ENCODE measurements at places on chromosomes 13 and 19.

- DNase-seq, result no peak
These were observed 38.6 kb upstream of the LAMP1 start for GRCh38 chr13:113258321-113259054.

GRCh38 chr13:106573868-106574267, 5.9 kb upstream of the ARGLU1 start:
- no peak for DNase-seq

DNA sequence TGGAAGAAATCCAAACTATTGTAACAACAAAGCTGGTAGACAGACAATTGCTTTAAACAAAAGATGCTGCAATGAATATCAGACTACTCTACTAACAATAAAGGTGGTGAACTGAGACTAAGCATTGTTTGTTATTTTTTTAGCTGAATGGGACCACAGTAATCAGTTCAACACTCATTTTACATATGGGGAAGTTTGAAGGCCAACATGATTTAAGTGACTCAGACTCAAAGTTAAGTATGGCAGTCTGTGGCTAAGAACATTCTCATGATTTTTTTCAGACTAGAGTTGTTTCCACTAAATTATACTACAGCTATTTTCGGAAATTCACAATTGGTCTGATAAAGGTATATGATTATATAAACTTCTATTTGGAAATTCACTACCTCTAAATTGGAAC, 10.4 kb downstream of the EXOSC8 start:
- DNase-seq, result no peak

GRCh38 chr19:55490478-55491432, 2.5 kb downstream of the SSC5D start:
- no peak for DNase-seq

- DNase-seq, result no peak
These were observed 89.3 kb downstream of the MIPEP start for GRCh38 chr13:23799945-23800344.

DNA sequence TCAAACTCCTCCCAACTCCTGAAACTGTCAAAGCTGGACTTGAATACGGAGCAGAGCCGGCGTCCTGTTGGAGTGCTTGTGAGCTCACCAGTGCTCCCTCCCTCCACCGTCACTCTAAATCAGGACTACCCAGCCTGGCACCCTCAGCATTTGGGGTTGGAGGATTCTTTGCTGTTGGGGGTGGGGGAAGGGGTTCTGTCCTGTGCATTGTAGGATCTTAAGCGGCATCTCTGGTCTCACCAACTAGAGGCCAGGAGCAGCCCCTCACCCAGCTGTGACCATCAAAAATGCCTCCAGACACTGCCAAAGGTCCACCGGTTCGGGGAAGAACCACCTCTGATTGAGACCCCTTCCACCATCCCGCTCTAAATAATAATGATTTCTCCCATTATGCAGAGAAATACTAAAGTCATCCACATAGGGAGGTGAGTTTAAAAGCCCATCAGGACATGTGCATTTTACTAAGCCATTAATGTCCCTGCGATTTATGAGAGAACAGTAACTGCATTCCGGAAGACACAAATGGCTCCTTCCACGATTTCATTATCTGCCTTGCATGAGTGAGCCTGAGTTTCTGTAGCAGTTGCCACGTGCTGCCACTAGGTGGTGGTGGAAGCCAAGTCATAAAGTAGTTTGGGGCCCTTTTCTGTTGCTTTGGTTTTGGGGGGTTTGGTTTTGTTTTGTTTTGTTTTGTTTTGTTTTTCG, 16.1 kb upstream of the USP29 start:
- DNase-seq, result peak; percentile 5

GRCh38 chr19:18519962-18520847, 1.7 kb downstream of the ELL start:
- DNase-seq, result peak; percentile 29

- DNase-seq, result no peak
These were observed 57.8 kb downstream of the COG3 start for GRCh38 chr13:45522571-45522970.

DNA sequence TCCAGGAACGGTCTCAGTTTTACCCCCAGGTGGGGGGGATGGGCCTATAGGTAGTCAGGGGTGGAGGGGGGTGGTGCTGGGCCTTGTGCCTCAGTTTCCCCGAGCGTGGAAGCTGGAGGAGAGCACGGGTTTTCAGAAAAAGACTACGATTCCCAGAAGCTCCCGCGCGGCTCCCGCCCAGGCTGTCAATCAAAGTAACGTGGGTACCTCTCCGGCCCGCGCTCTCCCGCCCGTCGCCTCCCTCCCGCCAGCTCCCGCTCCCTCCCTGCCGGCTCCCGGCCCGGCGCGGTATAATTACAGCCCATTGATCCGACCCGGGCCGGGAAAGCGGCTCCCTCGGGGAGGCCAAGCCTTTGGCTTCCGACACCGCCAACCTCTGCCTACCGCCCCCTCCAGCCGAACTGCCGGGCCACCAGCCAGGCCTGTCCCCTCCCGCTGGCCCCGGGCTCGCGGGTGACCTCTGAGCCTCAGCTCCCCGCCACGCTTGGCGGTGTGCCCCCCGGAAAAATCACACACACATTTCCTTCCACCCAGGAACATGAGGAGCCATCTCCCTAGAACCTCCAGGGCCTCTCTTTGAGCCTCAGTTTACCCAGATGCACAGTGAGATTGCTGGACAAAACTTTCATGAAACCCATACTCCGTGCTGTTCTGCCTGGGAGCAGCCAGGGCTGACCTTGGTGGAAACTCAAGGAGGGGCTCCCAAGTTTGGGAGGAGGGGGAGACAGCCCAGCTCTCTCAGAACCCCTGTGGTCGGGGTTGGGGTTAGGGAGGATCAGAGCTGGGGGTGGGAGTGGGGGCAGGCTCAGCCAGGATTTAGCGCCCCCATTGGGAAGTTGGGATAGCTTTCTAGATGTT, 7.3 kb upstream of the TLE2 start:
- peak; percentile 95 for DNase-seq

GRCh38 chr13:53953183-53953582, 924.6 kb downstream of the OLFM4 start:
- peak; percentile 56 for DNase-seq

DNA sequence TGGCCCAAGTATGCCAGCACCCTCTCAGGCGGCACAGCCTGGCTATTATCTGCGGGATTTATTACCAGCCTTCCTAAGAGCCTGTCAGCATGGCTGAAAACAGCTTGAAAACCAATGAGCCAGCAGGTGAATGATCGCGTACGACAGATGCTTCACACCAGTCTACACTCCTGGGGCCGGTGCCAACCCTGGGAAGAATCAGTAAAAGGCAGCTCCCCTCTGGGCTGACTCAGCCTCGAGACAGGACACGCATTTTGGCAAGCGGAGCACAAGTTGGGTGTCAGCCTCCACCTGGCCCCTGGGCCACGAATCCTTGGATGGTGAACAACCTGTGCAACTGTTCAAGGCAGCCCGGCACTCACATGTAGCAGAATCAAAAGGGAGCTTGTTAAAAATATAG, 15.6 kb downstream of the EMP3 start:
- DNase-seq, result peak; percentile 99

DNA sequence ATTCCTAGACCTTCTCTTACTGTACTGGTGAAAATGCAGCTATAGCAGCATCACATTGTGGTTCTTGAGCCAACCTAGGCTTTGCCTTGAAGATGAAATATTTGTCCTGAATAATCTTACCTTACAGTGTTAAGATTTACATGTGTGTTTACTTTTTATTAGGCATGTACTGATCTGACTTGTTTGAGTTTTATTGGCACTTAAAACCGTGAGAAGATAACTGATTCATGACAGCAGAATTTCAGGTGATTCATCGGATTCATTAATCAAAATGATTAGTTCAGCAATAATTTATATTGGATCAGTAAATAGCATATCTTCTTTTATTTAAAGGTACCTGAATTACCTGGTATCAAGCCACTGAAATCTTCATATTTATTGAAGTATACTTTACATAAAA, 296.3 kb downstream of the KLF5 start:
- no peak for DNase-seq

DNA sequence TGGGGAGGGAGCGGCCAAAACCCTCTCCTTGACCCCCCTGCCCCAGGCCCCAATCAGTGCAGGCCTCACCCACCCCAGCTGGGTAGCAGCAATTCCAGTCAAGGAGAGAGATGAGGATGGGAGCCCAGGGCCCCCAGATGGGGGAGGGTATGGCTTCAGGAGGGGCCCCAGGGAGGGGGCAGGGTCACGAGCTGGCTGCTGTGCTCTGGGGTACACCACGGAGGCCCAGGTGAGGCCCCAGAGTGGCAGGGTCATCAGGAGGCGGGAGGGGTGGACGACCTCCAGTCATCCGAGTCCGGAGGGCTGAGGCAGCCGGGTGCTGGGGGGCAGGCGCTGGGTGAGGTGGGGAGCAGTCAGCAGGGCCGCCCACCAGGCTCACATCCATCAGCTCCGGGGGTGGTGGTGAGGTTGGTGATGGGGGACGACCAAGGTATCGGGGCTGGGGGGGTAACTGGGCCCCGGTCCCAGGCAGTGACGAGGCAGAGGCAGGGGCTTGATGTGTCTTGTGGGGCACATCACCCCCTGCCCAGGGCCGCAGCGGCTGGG, 8.4 kb downstream of the DYRK1B start:
- no peak for DNase-seq

- no peak for DNase-seq
These were observed 54.0 kb downstream of the KCNRG start for GRCh38 chr13:50069261-50069660.

DNA sequence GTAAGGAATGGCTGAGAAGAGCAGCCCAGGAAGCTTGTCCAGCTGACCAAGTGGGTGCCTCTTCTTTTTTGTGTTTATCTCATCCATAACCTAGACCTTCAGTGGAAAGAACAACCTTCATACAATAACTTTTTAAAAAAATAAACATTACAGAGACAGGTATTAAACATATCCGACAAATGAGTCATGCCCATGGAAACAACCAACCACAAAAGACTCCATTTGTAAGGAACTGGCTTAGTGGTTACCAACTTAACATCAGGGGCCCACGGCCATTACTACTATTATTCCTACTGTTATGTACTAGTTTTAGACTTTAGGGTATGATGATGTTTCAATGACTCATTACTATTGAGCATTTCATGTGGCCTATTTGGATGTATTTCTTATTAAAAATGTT, 191.7 kb upstream of the SERP2 start:
- no peak for DNase-seq

GRCh38 chr19:31383553-31383952, 34.3 kb upstream of the TSHZ3 start:
- no peak for DNase-seq

DNA sequence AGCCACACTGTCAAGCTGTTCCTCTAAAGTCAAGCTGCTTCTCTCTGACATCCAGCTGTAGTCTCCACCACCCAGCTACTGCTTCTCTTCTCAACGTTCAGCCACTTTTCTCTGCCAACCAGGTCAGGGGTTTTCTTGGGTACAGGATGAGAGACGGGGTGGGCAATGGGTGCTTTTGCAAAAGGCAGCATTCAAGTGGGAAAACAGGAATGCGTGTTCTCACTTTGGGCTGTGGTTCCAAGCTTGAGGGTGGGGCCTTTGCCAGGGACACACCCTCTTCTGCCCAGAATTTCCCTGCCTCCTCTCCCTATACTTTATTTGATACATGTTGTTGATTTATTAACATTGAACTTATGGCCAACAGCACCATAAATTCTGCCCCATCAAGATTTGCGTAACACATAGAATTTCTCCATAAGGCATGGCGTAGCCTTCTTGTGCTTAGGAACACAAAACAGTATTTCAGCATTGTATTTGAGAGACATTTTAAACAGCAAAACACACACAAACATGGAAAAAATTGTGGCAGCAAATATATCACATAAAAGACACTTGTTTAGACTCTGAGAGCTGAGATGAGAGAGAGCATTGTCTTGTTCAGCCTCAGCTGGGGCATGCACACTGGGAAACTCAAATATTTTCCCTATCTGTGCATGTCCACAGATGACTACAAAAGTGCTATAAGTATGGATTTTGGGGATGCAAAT, 392.8 kb downstream of the SLITRK6 start:
- DNase-seq, result no peak

GRCh38 chr13:27790523-27790922, 1.8 kb upstream of the GSX1 start:
- peak; percentile 64 for DNase-seq

GRCh38 chr13:21966014-21966413, 295.1 kb downstream of the FGF9 start:
- no peak for DNase-seq

DNA sequence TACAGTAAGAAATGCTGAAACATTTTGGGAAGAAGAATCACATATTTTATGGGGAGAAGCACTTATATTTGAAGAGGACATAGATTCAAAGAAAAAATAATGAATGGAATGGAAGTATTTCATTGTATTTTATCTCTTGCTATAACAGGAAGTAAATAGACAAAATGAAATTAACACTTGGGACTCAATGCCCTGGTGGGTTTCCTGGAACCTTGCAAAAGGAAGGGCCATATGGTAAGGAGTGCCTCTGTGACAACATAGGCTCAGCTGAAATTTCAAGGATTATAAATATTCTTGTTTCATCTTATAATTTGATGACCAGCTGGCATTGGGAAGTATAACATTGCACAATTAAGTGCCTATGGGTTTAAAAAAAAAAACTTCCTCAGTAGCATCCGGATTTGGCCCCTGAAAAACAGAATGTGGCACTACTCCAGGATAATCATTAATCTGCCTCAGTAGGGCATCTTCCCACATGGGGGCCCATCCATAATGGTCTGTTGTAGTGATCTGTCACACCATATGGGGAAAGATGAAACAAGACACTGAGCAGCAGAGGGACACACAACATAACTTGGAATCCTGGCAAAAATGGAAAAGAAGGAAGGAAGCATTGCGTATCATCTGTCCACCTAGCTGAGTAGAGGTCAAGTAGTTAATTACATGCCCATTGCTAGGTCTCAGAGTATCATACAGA, 321.6 kb downstream of the NDFIP2 start:
- peak; percentile 98 for DNase-seq

GRCh38 chr13:89982407-89983095, 1364.9 kb upstream of the MIR17HG start:
- no peak for DNase-seq
